NCI-H510A (cell line): ENCODE measurements at places on chromosomes 3 and 15.

DNA sequence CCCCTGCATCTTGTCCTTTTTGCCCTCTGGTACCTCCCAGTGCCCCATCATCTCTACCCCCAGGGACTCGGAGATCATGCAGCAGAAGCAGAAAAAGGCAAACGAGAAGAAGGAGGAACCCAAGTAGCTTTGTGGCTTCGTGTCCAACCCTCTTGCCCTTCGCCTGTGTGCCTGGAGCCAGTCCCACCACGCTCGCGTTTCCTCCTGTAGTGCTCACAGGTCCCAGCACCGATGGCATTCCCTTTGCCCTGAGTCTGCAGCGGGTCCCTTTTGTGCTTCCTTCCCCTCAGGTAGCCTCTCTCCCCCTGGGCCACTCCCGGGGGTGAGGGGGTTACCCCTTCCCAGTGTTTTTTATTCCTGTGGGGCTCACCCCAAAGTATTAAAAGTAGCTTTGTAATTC, 1.5 kb downstream of the SERF2 start:
- no peak for DNase-seq

DNA sequence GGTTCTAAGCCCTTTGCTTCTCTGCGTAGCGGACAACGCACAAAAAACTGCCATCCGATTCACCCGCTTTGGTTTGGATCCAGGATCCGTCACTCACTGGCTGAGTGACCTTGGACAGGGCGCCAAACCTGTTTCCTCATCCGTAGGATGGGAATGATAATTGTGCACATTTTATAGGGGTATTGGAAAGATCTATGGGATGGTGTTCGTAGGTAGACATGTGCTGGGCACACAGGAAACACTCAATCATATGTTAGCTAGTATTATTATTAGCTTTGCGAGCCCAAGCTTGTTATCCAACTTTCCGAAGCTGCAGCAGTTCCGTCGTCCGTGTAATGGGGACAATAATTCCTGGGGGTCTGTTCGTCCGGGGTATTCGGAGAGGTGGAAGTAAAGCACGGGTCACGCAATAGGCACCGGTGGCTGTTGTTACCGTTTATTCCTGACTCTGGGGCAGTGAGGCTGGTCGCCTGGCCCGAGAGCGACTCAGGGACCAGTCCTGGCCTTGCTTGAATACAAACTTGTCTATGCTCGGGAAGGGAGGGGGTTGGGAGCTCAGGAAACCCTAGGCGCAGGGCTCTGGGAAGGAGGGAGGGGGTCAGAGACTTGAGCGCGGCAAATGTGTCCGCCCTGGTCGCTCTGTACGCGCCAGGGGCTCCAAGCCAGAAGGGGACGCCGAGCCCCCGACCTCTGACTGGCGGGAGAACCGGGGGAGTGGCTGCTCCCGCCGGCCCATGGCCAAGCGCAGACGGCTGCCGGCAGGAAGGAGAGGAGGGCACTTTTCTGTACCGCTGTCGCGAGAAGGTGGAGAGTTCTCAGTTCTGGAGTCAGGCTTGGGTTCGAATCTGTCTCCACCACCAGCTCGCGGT, 1.3 kb downstream of the SPSB4 start:
- DNase-seq: no peak

- DNase-seq: no peak
Observed at GRCh38 chr3:156840826-156841689, 14.9 kb downstream of the LEKR1 start.

DNA sequence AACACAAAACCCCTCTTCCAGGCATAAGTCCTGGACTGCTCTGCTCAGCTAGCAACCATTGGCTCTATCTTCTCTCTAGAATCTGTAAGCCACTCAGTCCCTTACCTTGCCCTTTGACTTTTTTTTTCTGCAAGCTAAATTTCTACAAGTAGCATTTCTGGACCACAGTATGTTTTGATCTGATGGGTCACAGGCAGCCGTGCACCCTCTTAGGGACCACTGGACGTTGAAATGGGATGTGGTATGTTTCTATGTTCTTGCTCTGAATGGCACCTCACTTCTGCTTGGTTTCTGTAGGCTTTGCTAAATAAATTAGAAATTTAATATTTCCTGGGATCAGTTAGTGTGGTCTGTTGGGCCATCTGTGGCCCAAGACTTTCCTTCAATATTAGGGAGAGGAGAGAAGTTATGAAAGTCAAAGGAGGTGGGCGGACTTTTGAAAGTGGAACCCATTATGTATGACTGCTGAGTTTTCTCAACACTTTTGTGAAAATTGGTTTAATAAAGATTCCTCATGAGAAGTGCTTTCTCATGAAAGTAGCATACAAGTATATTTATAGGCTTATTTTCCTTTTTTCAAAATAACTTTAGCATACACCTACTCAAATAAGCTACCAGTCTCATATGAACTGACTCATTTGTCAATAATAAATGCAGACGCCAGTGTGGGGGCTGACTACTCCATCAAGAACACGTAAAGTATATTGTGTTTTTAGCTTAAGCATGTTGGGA, 18.4 kb upstream of the TIPARP start:
- DNase-seq: no peak

- no peak for DNase-seq
Observed at GRCh38 chr3:101229681-101230080, 90.7 kb downstream of the IMPG2 start.

- no peak for DNase-seq
Observed at GRCh38 chr3:151796105-151796680, 17.7 kb upstream of the AADAC start.

GRCh38 chr15:78239811-78240210, 5.4 kb upstream of the ACSBG1 start:
- DNase-seq: no peak

DNA sequence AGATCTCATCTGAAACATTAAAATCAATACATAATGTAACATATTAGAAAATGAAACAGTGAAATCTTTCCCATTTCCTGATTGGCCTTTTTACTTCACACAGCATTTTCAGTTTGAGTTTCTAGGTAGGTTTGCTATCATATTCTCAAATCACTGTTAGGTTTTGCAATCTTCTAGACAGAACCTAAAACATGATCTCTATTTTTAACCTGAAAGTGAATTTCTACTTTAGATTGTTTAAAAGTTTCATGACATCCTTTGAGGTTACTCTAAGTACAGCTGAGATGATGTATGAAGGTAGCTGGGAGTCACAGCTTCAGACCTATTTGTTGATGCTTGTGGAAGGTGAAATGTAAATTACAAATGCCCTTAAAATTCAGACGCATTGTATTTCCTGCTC, 118.4 kb upstream of the GPR149 start:
- no peak for DNase-seq

DNA sequence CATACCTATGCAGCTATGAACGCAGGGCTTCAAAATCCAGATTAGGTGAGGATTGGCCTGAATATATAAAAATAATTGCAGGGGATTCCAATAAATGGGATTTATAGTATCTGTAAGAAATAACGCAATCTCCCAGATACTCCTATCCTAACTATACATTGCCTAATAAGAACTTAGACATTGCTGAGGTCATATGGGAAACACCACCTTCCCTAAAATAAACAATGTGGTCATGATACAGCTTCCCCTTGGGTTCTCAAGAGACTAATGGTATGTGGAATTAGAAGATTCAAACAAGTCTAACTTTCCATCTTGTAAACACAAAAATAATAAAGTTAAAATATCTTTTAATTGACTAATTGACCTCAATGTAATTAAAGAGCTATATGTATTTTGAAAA, 28.2 kb downstream of the UBE3A start:
- no peak for DNase-seq

DNA sequence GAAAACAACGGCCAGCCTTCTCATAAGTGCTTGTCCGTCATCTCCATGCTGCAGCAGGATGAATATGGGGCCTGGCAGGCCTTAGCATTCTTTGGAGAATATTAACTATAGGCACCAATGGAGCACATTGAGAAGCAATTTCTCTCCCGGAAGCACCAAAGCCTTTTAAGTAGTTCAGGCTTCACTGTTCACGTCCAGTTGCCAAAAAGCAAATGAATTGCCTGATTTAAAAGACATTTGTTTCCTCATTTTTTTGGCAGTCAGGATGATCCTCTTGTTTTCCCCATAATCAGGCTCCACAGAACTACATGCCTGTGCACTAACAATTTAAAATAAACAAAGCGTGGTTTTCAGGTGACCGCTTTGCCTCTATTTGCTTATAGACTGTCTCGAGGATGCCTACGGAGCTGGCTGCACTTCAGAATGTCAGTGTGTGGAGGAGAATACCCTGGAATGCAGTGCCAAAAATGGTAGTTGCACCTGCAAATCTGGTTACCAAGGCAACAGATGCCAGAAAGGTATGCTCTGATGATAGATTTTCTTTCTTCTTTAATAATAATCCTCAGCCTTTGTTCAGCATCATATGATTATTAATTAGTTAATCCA, 725.2 kb upstream of the GOLIM4 start:
- no peak for DNase-seq

DNA sequence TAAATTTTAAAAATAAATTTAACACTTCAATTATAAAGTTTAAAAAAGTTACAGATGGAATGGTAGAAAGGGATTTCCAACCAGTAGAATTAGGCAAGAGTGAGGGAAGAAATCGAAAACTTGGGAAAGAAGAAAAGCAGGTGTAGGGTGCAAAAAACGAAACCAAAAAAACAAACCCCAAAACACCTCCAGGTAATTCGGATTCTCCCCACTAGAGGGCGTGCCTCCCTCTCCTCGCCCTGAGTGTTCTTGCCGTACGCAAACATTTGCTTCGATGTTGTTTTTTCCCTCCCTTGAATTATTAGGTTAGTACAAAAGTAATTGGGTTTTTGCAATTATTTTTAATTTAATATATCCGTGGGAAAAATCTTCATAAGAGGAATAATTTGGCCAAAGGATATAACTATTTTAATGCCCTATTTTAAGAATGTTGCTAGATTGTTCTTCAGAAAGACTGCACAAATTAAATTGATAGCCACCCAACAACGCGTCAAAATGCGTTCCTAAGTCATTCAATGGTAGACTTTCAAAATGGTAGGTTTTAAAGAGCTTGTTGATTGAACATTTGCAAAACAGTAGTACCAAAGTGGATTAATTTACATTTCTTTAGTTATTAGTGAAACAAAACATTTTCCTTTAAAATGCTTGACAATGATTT, 63.7 kb downstream of the SLC30A4 start:
- DNase-seq: no peak

DNA sequence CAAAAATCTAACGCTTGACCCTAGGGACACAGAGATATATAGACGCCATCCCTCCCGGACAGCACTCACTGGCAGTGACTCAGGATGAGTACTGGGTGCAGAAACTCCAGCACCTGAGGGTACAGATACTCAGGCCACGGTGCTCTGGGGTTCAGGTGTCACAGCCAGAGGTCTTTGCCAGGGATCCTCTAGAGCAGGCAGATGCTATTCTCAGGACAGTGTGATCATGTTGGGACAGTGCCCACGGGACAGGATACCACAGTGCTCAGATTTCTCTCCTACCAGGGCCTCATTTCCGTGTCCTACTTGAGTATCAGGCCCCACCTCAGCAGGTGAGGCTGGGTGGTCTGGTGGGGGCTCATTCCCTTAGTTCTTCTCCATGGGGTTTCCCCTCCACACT, 34.4 kb downstream of the HOMER2 start:
- no peak for DNase-seq

DNA sequence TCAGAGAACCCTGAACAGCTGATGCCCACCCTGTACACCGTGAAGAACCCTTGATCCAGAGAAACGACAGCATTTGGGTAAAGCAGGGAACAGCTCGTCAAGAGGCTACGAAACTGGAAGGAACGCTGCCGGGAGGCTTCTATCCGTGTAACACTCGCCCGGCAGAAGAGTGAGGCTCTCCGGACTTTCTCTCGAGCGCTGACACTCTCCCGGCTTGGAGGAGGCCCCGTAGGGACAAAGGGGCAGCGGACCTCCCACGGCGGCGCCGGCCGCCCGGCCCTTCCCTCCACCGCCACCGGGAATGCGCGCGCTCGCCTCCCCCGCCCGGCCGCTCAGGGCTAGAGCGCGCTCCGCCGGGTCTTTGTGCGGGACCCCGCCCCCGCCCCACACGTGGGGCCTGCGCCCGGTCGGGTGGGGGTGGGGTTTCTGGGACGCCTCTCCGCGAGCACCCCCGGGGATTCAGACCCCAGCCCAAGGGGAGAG, 1.7 kb downstream of the HYAL2 start:
- peak; percentile 48 for DNase-seq

DNA sequence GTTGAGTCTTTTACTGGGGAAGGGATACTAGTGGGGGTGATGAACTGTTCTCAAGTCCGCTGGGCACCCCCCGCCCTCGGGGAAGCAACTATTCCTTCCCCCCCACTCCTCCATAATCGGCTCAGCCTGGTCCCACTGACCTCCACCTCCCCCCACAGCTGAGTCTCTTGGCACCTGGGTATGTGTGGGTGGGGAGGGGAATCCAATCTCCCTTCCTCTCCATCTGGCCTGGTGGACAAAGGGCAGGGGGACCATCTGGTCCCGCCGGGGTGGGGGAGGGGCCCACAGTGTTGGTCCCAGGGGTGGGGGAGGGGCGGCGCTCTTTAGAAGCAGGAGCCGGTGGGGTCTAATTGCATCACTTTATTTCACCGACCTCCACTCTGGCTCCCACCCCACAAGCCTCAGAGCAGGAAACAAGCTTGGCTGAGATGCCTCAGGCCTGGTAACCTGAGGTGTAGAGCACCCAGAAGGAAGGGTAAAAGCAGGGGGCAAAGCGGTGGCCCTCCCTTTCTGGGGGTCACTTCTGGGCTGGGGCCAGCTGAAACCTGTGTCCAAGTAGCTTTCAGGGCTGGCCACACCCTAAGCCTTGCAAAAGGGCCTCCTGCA, 1.0 kb upstream of the PCBP4 start:
- peak; percentile 14 for DNase-seq

DNA sequence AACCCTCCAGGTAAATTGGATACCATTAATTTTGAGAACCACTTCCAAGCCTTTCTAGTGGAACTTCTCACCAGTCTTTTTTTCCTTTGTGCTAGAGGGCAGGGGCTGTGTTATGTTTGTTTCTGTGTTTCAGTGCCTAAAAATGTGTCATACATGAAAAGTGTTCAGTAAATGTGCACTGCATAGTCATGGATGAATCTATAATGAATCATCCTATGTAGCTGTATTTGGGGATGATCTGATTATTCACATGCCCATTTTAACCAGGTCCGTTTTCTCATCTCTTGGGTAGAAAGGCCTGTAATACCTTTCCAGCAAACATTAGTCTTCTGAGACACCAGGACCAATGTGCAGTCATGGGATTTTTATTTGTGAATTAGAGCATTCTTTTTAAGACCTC, 583.0 kb upstream of the GOLIM4 start:
- no peak for DNase-seq

DNA sequence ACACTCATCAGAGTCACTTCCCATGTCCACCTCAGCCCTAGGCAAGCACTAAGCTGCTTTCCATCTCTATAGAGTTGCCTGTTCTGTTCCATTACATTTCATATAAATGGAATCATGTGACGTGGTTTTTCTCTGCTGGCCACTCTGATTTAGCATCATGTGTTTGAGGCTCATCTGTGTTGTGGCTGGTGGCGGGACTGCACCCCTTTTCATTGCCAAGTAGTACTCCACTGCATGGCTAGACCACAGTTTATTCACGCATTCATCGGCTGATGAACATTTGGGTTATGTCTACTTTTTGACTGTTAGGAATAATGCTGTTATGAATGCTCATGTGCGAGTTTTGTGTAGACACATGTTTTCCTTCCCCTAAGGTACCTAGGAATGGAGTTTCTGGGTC, 114.9 kb downstream of the TMEM266 start:
- DNase-seq: no peak
